ENCODE measurements at places on chromosomes 7 and 10. TPM values are rescaled to one million over a fixed set of nuclear protein-coding genes. Genes with fewer than 3 reads are reported as not detected.

The PLAC9 gene
- total RNA-seq, result 5.1 TPM

The DLX5 gene
- total RNA-seq, result not detected

DNA sequence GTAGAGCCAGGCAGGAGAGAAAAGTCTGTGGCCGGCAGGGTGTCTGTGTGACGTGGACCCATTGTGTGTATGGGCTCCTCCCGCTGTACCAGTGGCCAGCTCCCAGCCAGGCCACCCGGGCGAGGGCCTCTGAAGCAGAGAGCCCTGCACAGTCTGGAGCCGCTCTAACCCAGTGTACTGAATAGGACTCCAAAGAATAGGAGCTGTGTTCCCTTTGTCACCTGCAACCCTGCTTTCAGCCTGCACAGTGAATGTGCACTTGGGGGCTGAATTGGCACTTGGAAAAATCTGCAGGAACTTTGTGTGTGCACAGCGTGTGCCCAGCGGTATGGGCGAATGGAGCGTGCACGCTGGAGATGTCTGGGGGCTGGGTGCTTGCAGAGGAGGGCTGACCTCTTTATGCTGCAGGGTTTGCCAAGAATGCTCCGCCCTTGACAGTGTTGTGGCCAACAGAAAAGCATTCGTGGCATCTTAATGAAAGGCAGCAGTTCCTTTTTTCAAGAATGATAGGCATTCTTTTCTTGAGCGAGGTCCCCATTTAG is 216.2 kb downstream of the AUTS2 start:
- DNase-seq, result peak; percentile 46

- no peak for DNase-seq
These were observed 939.2 kb upstream of the CELF2 start for GRCh38 chr10:10078446-10078845.

DNA sequence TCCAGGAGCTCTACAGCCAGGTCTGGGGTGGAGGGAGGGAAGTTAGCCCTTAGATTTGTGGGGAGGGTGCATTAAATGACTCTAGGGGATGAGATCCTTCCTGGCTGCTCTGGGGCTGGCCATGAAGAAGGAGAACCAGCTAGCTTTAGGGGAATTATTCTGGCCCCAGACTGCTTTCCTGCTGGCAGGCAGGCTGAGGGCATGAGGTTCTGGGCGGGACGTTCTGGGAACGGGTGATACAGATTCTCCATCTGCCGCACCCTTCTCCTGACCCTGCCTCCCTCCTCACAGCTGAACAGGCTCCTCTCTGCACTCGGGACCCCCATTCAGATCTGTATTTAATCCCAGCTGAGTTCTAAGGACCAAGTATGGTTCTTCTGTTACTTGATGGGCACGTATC is 23.9 kb downstream of the GOLGA7B start:
- no peak for DNase-seq

The INMT gene
- 3.9 TPM for total RNA-seq

The ACBD7 gene
- 6.1 TPM for total RNA-seq

The MUC12 gene
- total RNA-seq, result 10.4 TPM

DNA sequence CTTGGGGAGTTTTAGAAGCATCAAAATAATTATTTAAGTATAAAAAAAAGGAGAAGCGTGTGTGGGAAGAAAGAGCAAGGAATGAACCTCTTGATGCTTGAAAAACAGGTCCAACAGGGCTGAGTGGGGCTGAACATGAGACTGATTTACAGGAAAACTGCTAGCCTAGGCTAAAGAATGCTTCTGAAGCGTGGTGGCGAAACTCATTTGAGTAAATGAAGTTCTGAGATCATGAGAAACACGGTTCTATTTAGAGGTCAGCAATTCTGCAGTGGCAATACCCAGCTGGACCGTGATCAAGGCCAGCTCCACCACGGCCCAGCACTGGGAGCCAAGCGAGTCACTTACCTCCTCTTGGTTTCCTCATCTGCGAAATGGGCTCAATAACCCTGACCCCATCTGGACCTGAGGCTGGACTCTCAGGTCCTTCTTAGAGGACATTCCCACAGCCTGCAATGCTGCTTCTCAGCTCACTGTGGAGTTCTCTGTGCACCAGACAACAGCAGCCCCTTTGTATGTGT is 140.1 kb upstream of the ADAM12 start:
- no peak for DNase-seq

DNA sequence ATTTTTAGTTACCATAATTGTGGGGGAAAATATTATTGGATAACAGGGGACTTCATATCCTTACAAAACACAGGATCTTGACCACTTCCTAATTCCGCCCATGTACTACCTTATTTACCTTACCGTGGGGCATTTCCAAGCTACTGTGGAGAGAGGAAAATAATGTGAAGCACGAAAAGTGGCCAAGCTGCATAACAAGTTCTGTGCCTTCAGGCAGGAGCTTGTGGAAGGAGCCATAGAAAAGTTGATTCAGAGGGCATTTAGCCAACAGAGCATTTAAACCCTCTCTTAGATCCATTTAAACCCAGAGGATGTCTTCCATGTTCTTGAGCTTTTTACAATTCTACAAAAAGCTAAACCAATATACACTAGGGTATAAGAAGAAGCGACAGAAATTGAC is 41.6 kb downstream of the DNAJB9 start:
- DNase-seq, result no peak

The SPDYE5 gene
- not detected for total RNA-seq

DNA sequence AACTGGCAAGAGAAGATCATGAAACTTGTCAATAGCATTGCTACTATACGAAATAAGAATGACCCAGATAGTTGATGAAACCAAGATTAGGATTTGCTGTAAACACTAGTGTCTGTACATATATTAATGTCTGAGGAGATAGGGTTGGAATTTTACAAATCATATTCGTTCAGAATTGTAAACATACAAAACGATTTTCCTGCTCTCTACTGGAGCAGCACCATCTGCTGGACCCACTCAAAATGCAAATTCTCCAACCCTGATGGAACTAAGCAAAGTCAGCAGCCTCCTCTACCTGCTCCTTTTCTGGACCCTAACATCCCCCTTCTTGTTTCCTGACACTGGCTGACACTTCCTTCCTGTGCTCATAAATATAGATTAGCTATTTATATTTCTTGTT is 29.4 kb upstream of the SGMS1 start:
- peak; percentile 30 for DNase-seq

The FAM237B gene
- not detected for total RNA-seq

The FGL2 gene
- total RNA-seq, result not detected

The PTN gene
- total RNA-seq, result 17.3 TPM

- DNase-seq, result peak; percentile 11
These were observed 809.1 kb downstream of the SORCS1 start for GRCh38 chr10:106355450-106355849.

DNA sequence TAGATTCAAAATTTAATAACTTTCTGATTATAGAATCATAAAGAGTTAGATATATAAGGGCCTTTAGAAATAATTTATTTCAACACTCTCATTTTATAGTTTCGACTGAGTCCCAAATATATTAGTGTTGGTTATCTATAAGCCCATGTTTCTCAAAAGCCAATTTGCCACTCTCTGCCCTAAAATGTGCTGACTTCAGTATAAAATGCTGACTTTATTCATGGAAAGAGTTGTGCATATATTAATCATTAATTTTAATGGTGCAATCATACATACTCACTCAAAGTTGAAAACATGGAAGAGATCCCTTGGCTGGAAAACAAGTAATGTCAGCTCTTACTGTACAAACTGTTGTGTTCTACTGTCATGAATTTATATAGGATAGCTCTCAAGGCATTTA is 19.4 kb downstream of the ZWINT start:
- DNase-seq, result no peak

The COL1A2 gene
- total RNA-seq, result 47.8 TPM

- DNase-seq, result no peak
These were observed 31.2 kb downstream of the ADCYAP1R1 start for GRCh38 chr7:31083210-31083786.

GRCh38 chr10:110870823-110871297 is 868 bp upstream of the PDCD4 start:
- no peak for DNase-seq

DNA sequence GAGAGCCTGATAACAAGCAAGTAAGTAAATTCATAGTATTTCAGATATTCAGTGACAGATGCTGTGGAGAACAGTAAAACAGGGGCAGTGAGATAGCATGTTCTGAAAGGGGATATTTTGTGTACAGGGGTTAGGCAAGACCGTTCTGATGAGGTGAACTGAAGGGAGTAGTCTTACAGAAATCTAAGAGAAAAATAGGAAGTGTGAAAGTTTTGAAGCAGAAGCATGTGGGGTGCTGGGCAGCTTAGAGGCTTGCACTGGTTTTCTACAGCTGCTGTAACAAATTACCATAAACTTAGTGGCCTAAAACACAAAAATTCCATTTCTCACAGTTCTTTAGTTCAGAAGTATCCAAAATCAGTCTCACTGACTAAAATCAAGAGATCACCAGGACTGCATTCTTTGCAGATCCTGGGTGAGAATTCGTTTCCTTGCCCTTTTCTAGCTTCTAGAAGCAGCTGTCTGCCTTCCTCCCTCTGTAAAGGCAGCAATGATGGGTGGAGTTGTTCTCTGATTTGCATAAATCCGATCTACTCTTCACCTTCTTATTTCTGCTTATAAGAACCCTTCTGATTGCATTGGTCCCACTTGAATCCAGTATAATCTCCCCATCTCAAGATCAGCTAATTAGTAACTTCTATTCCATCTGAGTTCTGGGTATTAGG is 7.5 kb upstream of the KLF14 start:
- no peak for DNase-seq

- DNase-seq, result peak; percentile 15
These were observed 54.9 kb downstream of the JAZF1 start for GRCh38 chr7:28125431-28126409.

The NSUN6 gene
- total RNA-seq, result 7.2 TPM

- no peak for DNase-seq
These were observed 54.5 kb downstream of the GLRX3 start for GRCh38 chr10:130190737-130191115.

GRCh38 chr10:51357170-51357569 is 282.9 kb downstream of the PRKG1 start:
- DNase-seq, result no peak

The MMP21 gene
- not detected for total RNA-seq

- peak; percentile 82 for DNase-seq
These were observed 34.8 kb downstream of the GRID2IP start for GRCh38 chr7:6516387-6516983.

The SFTPA2 gene
- not detected for total RNA-seq

The CCDC172 gene
- 1.0 TPM for total RNA-seq

DNA sequence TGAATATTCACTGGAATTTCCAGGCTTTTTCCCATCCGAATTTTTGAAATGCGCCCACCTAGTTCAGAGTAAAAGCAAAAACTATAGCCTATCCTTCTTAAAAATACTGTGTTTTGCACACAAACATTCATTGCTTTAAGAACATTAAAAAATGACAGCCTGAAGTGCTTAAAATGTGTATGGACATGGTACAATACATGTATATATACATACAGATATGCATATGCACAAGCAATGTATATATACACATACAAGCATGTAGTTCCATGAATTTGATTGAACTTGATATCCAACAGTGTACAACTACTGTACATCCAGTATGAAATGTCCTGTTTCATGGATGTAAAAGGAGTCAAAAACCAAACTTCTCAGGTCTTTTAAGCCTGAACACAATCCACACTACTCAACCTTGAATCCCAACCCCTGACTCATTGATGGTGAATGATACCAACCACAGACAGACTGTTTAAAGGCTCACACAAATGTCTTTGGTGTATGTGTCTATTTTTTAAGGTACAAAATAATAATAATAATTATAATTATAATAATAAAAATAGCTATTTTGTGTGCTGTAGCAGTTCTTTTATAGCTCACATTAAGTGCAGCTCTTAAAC is 14.8 kb downstream of the INHBA start:
- DNase-seq, result no peak

DNA sequence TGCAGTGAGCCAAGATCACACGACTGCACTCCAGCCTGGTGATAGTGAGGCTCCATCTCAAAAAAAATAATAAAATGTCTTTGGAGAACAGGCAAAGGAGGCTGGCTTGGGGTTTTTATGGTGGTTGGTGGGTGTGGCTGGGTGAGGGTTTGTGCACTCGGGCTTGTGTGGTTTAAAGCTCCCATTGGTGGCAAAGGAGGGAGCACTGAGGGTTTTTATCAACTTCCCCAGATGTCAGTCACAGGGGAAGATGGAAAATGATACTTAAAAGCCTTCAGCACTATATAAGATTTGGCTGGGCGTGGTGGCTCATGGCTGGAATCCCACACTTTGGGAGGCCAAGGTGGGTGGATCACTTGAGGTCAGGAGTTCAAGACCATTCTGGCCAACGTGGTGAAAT is 16.3 kb upstream of the RNF216 start:
- no peak for DNase-seq

DNA sequence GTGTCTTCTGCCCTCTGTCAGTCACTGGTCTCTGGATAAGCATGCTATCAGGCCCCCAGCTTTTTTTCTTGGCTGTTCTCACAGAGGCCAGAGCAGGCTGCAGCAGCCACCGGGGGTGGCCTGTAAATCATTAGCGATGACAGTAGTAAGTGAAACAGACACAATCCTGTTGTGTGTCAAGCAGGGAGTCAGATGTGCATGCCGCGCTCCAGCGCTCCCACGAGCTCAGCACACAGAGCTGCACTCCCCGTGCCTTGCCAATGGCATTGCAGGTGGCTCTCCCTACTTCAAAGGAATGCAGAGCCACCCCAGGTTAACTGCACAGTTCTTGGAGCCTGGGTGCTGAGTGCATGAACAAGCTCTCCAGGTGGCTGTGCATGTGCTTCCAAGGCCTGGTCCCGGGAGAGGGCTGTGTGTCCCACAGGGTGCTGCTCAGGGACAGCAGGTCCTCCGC is 226.1 kb downstream of the GLRX3 start:
- no peak for DNase-seq

DNA sequence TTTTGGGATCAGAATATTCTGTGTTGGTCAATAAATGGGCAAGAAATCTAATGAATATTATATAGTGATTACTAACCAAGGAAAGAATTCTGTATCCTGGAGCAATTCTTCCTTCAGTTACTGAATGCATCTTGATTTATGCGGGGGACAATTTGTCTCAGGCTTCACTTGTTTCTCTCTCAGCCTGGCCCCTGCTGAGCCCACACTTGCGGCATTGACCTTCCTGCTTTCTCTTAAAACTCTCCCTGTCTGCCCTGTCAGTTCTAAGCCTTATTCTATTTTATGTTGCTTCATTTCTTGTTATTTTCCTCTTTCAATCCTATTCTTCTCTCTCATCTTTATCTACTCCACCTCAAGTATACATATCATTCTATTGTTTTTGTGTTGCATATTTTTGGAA is 122.1 kb upstream of the TPK1 start:
- no peak for DNase-seq

DNA sequence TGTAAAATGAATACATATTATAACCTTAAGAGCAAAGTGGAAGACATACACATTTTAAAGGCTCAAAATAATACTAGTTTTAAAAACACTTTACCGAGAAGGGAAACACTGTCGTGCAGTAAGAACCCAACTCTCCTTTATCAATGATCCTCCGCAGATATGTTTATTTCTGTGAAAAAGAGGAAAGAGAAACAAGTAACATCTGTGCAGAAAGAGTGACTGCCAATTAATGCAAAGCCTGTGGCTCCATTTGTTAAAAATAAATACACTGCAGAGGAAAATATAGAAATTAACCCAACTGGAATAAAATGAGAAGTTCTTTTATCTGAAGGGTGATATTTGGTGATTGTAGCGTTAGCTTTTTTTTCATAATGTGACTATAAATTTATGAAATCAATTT is 62.7 kb downstream of the HGF start:
- DNase-seq, result no peak

All from H7 (cell line).